T-cell (primary cell): ENCODE measurements at places on chromosomes 7 and 10. TPM values are rescaled to one million over a fixed set of nuclear protein-coding genes. Genes with fewer than 3 reads are reported as not detected.

DNA sequence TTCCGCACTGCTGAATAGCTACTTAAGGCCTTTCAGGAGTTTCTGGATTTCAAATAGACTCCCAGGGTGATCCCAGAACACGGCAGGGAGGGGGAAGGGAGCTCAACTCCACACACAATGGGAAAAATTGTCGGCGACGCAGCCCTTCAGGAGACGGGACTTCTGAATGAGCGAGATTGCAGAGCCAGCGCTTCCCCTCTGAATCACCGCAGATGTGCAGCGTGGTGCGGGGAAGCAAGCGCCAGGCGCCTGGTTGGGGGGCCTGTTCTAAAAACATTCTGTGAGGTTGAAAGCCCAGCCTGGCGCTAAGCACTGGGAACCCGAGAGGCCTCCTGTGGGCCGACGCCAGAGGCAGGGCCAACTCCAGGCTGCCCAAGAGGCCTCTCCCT is 163.3 kb downstream of the MAD1L1 start:
- no peaks in the 10 kb centered on the region for H3K36me3 ChIP-seq
- DNase-seq: no peak
- H3K27me3 ChIP-seq: no peaks in the 10 kb centered on the region
- H3K4me1 ChIP-seq: peaks cover 24% of the 10 kb centered on the region

DNA sequence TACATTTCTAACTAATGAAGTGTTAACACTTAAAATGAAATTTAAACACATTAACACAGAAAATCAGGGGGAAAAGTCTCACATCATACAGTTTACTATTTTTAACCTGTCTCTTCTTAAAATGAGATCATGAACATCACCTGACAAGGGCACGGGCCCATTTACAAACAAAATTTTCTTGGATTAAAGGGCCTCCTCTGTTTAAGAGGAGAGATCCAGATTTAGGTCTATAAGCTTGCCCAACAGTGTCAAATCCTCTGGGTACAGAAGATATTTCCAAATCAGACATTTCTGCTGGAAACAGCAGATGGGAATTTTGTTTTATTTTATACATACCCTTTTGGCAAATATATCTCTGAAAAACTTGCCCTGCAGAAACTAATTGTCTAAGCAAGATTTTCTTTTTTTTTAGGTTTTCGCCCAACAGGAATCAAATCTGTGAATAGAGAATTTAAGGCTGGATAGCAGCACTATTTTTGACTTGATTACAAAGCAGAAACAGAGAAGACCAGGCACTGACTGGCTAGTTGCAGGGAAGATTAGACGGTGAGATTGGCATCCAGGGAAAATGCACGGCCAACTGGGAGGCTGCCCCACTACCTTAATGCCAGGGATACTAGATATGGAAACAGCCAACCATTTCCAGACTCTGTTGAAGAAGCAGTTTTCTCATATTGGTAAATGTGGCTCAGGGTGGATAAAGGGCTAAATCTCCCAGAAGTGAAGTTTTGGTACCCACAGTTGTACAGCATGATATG is 173.4 kb downstream of the LRRN3 start:
- no peaks in the 10 kb centered on the region for H3K36me3 ChIP-seq
- no peaks in the 10 kb centered on the region for H3K4me1 ChIP-seq
- no peak for DNase-seq
- no peaks in the 10 kb centered on the region for H3K27me3 ChIP-seq
- no peak overlapping the region for H3K4me3 ChIP-seq

DNA sequence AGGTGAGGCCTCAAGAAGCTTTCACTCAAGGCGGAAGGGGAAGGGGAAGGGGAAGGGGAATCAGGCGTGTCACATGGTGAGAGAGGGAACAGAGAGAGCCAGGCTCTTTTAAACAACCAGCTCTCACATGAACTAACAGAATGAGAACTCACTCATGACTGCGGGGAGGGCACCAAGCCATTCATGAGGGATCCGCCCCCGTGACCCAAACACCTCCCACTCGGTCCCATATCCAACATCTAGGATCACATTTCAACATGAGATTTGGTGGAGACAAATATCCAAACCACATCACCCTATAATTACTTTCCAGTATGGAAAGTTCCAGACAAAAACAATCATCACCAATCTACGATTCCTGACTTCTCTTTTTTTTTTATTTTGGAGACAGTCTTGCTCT is 22.9 kb downstream of the HIP1 start:
- no peaks in the 10 kb centered on the region for H3K4me1 ChIP-seq
- H3K4me3 ChIP-seq: no peak overlapping the region
- H3K27ac ChIP-seq: no peak overlapping the region
- H3K27me3 ChIP-seq: no peaks in the 10 kb centered on the region

Gene HMX3
- not detected for total RNA-seq

DNA sequence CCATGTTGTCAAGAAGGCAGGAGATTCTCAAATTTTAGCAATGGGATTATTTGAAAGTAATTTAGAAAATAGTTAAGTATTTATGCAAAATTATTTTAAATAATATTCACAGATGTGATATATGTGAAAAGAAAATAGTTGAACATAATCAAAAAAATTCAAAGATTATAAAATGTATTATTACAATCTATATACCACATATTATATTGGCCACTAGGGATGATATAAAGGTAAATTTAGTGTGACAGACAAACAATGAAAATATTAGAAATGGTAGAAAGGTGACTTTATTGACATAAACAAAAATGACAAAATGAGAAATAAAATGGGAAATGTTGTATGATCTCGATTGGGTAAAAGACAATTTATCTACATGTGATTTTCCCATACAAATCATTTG is 385.5 kb downstream of the PCDH15 start:
- H3K27me3 ChIP-seq: no peaks in the 10 kb centered on the region
- H3K36me3 ChIP-seq: no peaks in the 10 kb centered on the region
- H3K27ac ChIP-seq: no peak overlapping the region
- DNase-seq: no peak
- H3K4me3 ChIP-seq: no peak overlapping the region

Gene ANKRD61
- not detected for total RNA-seq

Gene TRIP6
- 7.2 TPM for total RNA-seq

GRCh38 chr10:115657161-115657860 is 564.1 kb downstream of the ATRNL1 start:
- no peak for DNase-seq
- H3K27me3 ChIP-seq: no peaks in the 10 kb centered on the region
- H3K36me3 ChIP-seq: no peaks in the 10 kb centered on the region
- no peak overlapping the region for H3K27ac ChIP-seq
- H3K4me1 ChIP-seq: no peaks in the 10 kb centered on the region
- no peak overlapping the region for H3K4me3 ChIP-seq

- no peaks in the 10 kb centered on the region for H3K27me3 ChIP-seq
- no peak for DNase-seq
- H3K36me3 ChIP-seq: no peaks in the 10 kb centered on the region
These were observed 69.3 kb downstream of the SGMS1 start for GRCh38 chr10:50554376-50554994.

- no peak overlapping the region for H3K4me3 ChIP-seq
- no peaks in the 10 kb centered on the region for H3K4me1 ChIP-seq
- no peak for DNase-seq
- peaks cover 3% of the 10 kb centered on the region for H3K27me3 ChIP-seq
These were observed 59.3 kb downstream of the CYP2C9 start for GRCh38 chr10:94997741-94998174.

DNA sequence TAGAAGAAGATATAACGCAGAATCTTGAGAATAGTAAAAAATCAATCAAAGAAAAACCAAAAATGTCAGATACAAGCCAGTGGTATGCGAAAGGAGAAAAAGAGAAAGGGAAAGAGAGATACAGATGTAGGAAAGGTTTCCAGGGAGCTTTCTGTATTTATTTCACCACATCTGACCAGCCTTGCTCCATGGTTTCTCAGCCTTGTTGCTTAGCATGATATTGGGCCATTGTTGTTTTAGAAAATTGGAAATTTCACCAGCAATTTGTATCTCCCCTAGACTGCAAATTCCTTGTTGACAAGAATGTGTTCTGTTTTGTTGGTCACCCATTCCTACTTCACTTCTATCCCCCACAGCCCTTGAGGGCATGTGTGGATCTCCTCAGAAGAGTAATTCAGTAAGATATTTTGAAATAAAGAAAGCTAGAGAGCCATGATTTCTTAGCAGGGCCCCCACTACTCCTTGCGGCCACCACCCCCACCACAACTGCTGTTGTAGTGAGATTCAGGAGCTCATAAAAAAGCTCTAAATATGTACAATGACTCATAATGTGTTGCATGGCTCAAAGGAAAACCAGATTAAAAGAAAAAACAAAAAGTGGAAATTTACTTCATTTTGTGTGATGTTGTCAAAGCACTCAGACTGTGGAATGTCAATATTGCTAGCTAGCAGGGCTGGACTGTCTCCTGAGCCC is 138.7 kb downstream of the CHRM2 start:
- H3K27me3 ChIP-seq: no peaks in the 10 kb centered on the region
- H3K4me1 ChIP-seq: no peaks in the 10 kb centered on the region
- H3K27ac ChIP-seq: no peak overlapping the region

Gene SEMA3D
- total RNA-seq: not detected

Gene PSD
- 10.2 TPM for total RNA-seq

Gene VWC2
- total RNA-seq: not detected

Gene SRI
- total RNA-seq: 59.7 TPM

- H3K27me3 ChIP-seq: no peaks in the 10 kb centered on the region
- no peaks in the 10 kb centered on the region for H3K36me3 ChIP-seq
- no peak for DNase-seq
- no peak overlapping the region for H3K27ac ChIP-seq
These were observed 1188.3 kb upstream of the SORCS1 start for GRCh38 chr10:108352771-108353170.

GRCh38 chr10:77082601-77083252 is 554.9 kb downstream of the KCNMA1 start:
- no peak overlapping the region for H3K4me3 ChIP-seq
- H3K27ac ChIP-seq: no peak overlapping the region
- H3K4me1 ChIP-seq: no peaks in the 10 kb centered on the region

Gene NKX1-2
- not detected for total RNA-seq
